AG09319 (cell line): ENCODE measurements at places on chromosomes 1 and 21.

DNA sequence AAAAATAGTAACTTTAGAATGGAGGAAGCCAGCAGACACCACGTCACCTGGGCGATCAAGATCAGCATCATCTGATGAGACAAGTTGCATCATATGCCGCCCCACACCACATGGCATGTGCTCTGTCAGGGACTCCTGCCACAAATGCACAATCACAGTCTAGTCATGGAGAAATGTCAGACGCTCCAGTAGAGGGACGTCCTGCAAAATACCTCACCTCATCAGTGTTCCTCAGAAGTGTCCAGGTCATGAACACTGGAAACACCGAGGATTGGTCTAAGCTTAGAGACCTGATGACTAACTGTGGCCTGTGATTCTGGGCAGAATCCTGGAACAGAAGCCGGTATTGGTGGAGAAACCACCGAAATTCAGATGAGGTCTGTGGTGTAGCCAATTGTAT is 14.3 kb downstream of the ADARB1 start:
- no peak for DNase-seq

DNA sequence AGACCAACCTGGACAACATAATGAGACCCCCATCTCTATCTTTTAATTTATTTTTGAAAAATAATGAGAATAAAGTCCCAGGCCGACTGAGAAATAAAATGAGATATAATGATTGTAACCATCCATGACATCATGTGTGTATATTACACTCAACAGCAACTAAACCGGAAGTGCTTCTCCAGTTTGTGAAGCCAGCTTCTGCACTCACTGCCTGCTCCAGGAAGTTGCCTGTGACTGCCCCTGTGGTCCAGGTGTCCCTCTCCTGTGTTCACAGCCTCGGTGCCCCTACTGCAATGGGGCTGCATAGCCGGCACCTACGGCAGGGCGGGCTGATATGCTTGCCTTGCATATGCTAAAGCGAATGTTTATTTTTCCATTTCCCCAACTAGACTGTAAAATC is 68.3 kb downstream of the SSBP3 start:
- no peak for DNase-seq

DNA sequence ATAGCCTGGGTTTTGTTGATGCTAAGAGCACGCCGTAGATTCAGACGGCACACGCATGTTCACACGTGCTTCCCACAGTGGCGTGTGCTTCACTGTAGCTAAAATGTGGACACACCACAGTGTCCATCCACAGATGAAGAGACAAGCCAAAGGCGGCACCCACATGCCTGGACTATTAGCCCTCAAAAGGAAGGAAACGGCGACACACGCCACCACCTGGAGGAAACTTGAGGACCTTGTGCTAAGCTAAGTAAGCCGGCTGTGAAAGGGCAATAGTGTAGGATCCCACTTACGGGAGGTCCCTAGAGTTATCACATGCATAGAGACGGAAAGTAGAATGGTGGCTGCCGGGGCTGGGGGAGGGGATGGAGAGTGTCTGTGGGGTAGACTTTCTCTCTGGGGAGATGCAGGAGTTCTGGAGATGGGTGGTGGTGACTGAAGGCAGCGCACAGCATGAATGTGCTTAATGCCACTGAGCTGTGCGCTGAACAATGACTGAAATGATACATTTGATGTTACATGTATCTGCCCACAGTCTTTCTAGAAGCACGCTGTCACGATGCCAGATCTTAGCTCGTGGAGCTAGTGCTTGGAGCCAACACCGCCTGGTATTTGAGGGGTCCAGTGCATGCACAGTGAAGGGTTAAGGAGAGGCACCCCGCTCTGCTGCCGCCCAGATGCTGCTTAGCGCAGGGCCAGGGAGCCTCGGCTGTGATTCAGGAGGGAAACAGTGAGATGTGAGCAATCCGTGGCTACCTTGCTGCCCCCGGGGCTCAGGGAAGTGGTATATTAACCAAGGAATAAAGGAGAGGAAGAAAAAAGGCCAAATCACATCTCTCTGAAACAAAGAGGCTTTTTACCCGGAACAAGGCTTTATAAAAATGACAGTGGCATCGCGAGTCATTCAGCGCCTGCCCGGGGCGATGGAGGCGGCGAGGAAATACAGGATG is 103.7 kb downstream of the PRDM16 start:
- no peak for DNase-seq

GRCh38 chr1:18936471-18936813 is 20.0 kb downstream of the IFFO2 start:
- no peak for DNase-seq

- no peak for DNase-seq
These were observed 34.8 kb downstream of the KCNAB2 start for GRCh38 chr1:6080469-6080868.

- no peak for DNase-seq
These were observed 39.4 kb downstream of the SLC5A9 start for GRCh38 chr1:48261881-48262400.

GRCh38 chr1:41383094-41383852 is 22.0 kb downstream of the FOXO6 start:
- no peak for DNase-seq

GRCh38 chr1:27047914-27048313 is 35.3 kb upstream of the TENT5B start:
- DNase-seq: no peak

DNA sequence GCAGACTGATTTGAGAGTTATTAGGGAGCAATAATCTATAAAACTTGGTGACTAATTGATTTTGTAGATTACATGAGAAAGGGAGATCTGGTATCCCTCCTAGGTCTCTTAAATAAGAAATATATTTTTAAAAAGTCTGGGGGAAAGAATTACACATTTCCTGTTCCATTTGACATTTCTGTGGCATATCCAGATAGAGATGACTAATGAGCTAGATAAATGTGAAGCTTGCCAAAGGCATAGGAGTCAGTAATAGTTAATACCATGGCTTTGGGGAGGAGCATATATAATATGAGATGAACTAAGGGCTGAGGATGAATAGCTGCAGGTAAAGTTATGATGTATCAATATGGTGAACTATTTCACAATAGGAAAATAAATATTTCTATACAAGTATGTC is 663.7 kb downstream of the PTPRC start:
- no peak for DNase-seq

DNA sequence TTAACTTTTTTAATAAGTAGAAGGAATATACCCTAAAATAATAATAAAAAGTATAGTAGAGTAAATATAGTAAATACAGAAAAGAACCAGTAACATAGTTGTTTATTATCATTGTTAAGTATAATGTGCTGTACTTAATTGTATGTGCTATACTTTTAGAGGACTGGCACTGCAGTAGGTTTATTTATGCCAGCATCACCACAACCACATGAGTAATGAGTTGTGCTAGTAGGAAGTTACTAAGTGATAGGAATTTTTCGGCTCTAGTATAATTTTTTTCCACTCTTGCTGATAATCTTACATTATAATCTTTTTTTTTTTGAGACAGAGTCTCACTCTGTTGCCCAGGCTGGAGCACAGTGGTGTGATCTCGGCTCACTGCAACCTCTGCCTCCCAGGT is 71.6 kb downstream of the IVNS1ABP start:
- DNase-seq: no peak

DNA sequence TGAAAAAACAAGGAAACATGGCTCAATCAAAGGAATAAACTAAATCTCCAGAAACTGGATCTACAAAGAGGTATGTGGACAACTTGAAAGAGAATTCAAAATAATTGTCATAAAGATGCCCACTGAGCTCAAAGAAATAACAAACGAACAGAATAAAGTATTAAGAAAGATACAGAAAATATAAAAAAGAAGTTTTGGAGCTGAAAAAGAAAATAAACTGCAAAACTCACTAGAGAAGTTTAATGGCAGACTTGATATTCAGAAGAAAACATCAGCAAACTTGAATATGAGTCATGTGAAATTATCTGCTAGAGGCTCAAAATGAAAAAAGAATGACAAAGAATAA is 208.1 kb upstream of the SAMSN1 start:
- no peak for DNase-seq

DNA sequence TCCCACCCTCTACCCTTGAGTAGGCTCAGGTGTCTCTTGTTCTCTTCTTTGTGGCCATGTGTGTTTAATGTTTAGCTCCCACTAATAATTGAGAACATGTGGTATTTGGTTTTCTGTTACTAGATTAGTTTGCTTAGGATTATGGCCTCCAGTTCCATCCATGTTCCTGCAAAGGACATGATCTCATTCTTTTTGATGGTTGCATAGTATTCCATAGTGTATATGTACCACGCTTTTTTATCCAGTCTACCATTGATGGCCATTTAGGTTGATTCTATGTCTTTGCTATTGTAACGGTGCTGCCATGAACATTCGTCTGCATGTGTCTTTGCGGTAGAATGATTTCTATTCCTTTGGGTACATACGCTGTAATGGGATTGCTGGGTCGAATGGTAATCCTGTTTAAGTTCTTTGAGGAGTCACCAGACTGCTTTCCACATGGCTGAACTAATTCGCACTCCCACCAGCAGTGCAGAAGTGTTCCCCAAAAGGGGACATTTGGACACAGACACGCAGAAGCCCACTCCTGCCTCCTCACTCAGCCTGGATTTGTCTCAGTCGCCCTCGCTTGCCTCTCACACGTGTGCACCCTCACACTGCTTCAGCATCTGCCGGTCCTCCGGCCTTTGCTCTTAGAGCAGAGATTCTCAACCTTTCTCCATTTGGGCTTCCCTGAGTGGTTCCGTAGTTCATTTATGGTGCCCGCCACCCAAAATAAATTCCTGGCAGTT is 3.7 kb downstream of the MX2 start:
- no peak for DNase-seq

DNA sequence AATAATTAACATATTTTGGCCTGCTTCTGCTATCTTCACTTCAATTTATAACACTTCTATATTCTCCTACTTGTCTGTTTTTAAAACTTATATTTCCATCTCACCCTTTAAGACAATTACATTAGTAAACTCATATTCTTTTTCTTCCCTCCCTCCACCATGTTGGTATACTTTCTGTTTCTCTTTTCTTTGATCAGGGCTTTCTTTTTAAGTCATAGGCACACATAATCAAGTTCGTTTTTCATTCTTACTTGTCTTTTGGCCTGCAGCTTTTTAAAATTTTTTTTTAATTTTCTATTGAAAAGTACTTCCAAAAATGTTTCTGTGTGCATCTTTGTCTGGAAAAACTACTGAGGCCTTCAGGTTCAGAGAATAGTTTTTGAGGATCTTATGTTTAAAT is 2.3 kb downstream of the PYHIN1 start:
- DNase-seq: no peak

DNA sequence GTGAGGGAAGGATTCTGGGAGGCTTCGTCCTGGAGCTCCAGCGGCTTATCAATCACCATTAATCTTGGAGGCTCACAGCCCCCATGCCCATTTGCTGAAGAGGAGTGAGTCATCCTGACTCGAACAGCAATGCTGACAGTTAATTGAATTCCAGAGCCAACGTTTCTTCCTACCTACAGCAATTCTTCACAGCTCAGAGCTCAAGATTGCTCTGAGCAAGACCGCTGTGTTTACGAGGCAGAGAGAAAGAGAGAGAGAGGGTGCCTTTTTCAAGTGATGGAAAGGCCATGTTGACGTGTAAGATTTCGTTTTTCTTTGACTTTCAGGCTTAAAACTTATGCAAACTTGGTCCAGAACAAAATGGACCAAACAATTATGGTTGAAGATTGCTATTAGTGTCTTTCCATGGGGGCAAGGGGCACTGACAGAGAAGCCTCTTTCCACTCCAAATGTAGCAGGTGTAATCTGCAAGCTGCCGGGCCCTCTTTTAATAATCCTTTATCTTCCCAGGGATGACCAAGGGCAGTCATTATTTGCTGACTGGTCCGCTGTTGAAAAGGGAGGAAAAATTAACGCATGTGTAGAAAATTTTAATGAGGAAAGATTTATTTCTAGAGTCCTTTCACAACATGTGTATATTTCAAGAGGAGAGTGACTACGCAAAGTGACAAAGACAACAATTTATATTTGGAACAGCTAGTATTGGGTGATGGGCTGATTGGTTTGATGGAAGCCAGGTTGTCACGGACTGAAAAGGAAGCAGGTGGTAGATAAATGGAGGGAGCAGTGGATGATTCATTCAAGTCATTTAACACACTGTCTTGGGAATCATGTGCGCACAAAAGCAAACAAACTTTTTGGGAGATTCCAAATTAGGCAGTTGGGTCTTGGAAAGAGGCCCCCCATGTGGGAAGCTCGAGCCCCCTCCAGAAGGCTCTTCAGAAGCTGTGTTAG is 136.1 kb upstream of the IRF2BP2 start:
- DNase-seq: no peak

- no peak for DNase-seq
These were observed 169.1 kb downstream of the C1orf21 start for GRCh38 chr1:184555665-184556641.

- DNase-seq: no peak
These were observed 95.4 kb downstream of the PTPRU start for GRCh38 chr1:29331729-29332128.
